Umbilical cord (tissue), 2 donors: ENCODE measurements at places on chromosomes 5 and 9. TPM values are rescaled to one million over a fixed set of nuclear protein-coding genes. Genes with fewer than 3 reads are reported as not detected.

- DNase-seq, result no peak
These were observed 68.6 kb downstream of the NLN start for GRCh38 chr5:65790371-65791163.

GRCh38 chr5:37776826-37777225, 63.0 kb downstream of the GDNF start:
- peak; percentile 6 for DNase-seq

DNA sequence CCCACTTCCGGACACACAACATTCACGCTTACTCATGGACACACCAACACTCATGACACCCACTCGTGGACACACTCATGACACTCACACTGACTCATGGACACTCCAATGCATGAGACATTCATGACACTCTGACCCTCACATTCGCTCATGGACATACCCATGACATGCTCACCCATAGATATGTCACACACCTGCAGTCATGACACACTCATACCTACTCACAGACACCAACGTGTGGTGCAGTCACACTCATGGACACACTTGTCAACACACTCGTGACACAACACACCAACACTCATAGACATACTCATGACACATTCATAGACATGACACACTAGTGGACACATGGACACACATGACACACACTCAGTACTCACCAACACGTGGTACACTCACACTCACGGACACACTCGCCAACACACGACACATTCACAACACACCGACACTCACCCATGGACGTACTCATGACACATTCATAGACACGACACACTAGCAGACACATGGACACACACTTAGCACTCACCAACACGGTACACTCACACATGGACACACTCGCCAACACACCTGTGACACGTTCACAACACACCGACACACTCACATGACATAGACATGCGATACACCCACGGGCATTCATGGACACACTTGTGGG, 73.4 kb downstream of the PHF2 start:
- DNase-seq, result no peak

CATSPER3 gene
- total RNA-seq, result not detected

DNA sequence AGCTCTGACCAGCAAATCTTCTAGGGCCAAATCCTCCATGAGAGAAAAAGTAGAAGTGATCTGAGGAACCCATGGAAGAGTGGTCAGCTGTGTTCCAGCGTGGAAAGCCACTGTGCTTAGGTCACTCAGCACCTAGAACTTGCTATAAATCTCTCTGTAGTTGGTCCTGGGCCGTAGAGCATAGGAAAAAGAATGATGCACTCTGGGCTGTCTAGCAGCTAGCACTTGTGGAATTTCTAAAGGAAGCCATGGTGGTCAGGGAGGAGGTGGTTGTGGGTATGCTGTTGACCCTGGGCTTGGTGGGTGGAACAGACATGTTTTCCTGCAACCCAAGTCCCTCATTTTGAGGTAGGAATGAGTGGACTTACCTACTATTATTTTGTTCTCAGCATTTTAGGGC, 48.1 kb downstream of the GGTA1 start:
- no peak for DNase-seq

DNA sequence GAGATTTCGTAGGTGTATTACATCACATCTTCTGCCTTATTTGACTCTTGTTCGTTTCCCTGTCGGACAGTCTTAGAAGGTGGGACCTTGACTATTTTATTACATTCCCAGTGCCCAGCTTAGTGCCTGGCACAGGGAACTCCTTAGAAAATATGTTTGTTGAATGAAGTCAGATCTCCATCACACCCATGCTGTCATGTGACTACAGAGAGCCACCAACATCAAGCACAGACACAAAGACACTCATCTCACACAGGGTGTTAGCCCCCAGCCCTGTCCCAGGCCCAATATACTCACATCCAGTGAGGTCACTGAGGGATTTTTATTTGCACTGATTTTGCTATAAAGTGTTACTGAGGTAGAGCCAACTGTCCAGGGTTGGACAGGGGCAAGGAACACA, 692 bp upstream of the SRA1 start:
- no peak for DNase-seq

- no peak for DNase-seq
These were observed 34.7 kb downstream of the EFNA5 start for GRCh38 chr5:107636068-107636467.
